ENCODE measurements at places on chromosomes 2 and 18.

- DNase-seq, result no peak
These were observed 14.6 kb downstream of the RAMP1 start for GRCh38 chr2:237873897-237874551.

- no peak for DNase-seq
These were observed 115.3 kb upstream of the RBBP8 start for GRCh38 chr18:22817844-22818243.

DNA sequence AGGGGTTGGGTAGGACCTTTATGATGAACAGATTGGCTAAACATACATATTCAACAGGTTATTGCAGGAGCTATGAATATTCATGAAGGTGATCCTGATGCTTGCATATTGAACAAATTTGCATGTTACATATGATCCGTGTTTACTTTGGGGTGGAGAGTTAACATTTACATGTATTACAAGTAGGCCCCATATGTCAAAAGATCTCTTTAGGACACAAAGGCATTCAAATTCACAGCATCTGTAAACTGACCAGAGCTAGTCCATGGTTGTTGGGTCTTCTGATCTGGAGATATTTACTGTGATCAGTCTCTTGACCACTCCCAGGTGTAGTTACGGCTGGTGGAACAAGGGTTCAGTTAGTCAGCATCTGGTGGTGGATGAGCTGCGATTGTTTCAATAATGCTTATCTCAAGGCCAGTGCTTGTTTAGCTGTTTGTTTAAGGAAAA is 80.4 kb downstream of the PMAIP1 start:
- no peak for DNase-seq

DNA sequence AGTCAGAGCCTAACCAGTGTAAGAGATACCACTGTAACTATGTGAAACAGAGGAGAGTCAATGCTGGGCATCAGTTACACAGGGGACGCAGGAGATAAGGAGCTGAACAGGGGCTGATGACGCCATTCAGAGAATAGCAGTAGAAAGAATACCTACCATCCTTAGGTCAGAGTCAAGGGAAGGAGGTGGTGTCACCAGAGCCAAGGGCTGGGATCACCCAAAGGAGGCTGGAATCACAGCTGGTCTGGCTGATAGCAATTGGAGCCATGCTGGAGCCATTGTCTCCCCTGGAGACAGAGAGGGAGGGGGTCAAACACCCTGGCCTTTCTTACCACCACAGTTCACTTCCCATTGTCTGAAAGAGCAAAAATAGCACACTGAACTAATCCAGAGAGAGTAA is 37.3 kb upstream of the C18orf32 start:
- no peak for DNase-seq

DNA sequence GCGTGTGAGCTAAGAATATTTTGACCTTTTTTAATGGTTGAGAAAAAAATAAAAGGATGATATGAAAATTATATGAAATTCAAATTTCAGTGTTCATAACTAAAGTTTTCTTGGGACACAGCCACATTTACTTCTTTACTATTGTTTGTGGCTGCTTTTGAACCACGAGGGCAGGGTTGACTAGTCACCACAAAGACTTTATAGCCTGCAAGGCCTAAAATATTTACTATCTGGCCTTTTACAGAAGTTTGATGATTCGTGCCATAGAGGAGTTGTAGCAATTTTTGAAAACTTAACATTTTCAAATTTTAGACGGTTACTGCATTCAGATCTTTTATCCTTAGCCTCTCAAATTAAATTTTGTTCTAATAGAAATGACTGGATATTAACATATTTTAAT is 69.9 kb downstream of the LIMS1 start:
- DNase-seq, result no peak

GRCh38 chr2:99865818-99866676 is 276.3 kb downstream of the AFF3 start:
- DNase-seq, result no peak

GRCh38 chr2:180473456-180473855 is 466.4 kb upstream of the CWC22 start:
- DNase-seq, result no peak

DNA sequence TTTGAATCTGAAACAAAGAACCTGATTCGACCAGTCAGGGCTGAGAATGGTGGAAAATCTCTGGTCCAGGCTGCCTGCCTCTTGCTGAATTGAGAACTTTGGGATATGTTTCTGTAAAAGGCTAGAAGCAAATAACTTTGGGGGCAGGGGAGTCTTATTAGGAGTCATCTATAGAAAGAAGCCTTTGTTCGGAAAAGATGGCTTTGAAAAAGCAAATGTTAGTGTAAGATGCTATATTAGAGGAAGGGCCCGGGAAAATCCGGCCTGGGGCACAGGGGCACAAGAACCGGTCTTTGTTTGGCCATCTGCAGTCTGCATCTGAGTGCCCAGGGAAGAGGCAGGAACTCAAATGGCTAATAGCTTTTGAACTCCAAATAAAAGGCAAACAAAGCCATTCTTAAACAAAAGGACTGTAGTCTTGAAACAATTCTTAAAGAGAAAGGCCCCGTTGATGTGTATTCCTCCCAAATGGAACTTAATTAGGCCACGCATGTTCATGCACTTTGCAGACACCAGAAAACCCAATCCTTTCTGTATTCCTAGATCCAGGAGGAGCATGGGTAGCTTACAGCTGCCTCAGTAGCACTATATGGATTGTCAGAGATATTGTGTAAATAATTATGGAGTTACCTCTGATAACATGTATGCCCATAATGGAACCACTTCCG is 180.0 kb upstream of the ARL4C start:
- DNase-seq, result no peak

- no peak for DNase-seq
These were observed 610.0 kb upstream of the RAB6C start for GRCh38 chr2:129369437-129369836.

DNA sequence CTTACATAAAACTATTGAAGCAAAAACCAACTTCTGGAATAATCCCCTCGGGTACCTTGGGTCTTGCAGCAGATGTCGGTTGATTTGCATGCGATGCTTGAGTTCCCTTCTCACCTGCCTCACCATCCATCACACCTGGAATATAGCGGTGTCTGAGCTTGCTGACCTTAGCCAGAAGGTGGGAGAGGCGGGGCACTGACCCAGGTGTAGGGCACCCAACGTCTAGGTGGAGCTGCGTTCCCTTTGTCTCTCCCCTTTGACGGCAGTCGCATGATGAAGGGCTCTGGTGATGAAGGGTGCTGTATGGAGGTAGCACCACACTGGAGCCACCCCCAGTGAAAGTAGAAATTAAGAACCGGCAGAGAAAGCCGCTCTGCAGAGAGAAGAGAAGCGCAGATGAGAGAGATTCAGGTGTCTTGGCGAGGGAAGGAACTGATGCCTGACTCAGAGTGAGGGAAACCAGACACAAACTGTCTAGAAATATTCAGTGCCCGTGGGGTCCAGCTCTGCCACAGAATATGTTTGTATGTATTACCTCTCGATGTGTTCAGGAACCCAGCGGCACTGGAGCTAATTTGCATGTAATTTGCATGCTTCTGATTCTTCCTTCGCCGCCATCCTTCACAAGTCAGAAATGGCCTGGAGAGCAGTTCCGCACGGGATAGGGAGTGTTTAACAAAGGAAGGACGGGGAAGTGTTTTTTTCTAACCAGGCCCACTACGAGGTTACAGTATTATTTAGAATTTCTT is 19.4 kb upstream of the MBP start:
- no peak for DNase-seq

DNA sequence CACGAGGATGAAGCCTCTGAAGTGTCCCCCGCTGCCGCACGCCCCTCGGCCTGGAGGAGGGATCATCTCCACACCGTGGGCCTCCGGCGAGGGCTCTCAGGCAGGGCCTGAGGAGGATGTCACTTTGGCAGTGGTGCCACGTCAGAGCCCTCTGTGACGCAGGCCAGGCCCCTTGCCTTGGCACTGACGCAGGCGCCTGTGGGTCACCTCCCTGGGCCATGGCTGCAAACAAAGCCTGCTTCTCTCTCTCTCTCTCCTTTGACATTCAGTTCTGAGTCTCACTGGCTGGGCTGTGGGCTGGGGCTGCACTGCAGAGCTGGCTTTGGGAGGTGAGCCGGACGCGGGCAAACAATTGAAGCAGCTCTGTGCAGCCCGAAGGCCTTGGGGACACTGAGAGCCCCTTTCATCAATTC is 273.7 kb downstream of the TWIST2 start:
- no peak for DNase-seq

DNA sequence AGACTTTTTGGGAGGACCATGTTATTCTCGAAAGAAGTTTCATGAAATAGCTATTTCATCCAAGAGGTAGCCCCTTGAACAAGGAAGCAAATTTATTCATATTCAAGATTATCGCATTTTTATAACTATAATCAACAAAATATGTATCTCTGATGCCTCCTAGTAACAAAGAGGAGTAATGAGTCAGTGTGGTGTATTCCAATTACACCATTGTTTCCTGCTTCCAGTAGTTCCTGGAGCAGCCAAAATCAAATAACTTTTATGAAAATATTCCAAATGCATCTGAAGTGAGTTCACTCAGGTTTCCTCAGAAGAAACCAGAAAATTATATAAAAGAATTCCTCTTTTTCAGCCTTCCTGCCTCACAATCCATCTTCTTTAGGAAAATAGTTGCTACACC is 43.0 kb downstream of the ANKRD36B start:
- DNase-seq, result no peak

GRCh38 chr2:201904538-201905420 is 98.4 kb downstream of the CDK15 start:
- DNase-seq, result no peak

- DNase-seq, result no peak
These were observed 27.7 kb downstream of the ADRA2B start for GRCh38 chr2:96088340-96089335.

- no peak for DNase-seq
These were observed 118.3 kb downstream of the MGAT5 start for GRCh38 chr2:134372141-134372540.

All from activated naive CD4-positive, alpha-beta T cell (primary cell).